ENCODE measurements at places on chromosomes 5 and 9. TPM values are rescaled to one million over a fixed set of nuclear protein-coding genes. Genes with fewer than 3 reads are reported as not detected.

Gene FGD3
- 0.58 TPM for total RNA-seq

Gene TEK
- not detected for total RNA-seq

Gene GDA
- 1.2 TPM for total RNA-seq

Gene NR4A3
- 0.07 TPM for total RNA-seq

Gene SLC24A2
- not detected for total RNA-seq
